Activated CD8-positive, alpha-beta memory T cell treated with anti-CD3 and anti-CD28 coated beads, Interleukin-2, amount 10 ng/mL, durations not matched to agents 7 days and 5 days (primary cell): ENCODE measurements at places on chromosomes 11 and 22.
A peak's percentile ranks its signal among the peaks of the same experiment; 100 is the strongest.

GRCh38 chr22:19886605-19887255 is 32.1 kb upstream of the GNB1L start:
- no peak for DNase-seq

DNA sequence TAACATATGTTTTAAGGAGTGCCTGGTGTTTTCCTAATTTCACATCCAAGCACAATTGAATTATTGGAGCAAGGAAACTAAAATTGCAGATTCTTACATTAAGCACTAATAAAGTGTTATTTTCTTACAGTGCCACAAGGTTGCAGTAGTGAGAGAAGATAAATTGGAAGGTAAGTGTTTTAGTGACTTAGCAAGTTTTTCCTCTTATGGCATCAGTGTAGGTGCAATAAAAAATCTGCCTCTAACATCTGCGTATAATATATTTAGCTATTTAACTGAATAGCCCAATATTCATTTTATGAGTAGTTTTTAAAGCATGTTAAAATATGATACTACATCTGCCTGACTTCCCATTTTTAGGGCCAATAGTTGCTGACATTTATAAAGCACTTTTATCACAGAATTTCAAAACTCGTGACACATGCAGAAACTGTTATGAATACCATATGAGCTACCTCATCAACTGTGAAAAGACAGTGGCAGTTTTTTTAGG is 19.0 kb downstream of the POLD3 start:
- DNase-seq = no peak

DNA sequence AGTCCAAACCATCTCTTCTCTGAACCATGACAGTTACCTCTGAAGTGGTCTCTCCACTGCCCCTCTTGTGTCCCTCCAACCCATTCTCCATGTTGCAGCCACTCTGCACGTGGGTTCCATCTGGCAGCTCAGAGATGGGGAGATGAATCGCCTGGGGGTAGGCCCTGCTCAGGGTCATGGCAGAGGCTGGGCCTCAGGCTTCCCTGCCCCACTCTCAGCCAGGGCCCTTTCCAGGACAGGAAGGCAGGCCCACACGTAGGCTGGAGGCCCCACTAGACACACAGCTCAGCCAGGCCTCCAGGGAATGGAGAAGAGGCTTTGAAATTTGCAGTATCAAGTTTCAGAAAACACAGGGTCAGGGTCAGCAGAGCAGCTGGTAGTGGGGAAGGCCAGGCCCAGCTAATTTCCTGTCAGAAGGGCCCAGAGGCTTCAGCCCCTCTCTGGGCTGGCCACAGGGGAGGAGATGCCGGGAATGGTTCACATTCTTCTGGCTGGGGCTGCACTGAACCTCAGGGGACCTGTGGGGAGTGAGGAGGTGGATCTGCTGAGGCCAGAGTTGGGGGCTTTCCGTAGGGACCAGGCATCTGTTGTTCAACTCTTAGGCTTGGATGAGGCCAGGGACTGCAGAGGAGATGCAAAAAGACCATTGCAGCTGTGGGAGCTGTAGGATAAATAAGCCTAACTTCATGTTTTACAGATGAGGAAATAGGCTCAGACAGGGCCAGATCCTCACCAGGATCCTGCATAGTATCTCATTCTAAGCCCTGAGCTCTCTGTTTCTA is 101.6 kb downstream of the SWAP70 start:
- no peak for DNase-seq

- DNase-seq = no peak
These were observed 741.1 kb downstream of the NELL1 start for GRCh38 chr11:21410513-21410912.

DNA sequence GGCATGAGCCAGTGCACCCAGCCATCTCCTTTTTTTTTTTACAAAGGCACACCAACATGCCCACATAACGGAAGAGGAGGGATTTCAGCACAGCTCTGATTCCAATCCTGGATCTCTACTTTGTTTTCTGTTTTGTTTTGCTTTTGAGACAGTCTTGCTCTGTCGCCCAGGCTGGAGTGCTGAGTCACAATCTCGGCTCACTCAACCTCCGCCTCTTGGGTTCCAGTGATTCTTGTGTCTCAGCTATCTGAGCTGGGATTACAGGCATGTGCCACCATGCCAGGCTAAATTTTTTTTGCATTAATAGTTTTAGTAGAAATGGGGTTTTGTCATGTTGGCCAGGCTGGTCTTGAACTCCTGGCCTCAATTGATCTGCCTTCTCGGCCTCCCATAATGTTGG is 28.1 kb downstream of the VSTM5 start:
- DNase-seq = no peak

DNA sequence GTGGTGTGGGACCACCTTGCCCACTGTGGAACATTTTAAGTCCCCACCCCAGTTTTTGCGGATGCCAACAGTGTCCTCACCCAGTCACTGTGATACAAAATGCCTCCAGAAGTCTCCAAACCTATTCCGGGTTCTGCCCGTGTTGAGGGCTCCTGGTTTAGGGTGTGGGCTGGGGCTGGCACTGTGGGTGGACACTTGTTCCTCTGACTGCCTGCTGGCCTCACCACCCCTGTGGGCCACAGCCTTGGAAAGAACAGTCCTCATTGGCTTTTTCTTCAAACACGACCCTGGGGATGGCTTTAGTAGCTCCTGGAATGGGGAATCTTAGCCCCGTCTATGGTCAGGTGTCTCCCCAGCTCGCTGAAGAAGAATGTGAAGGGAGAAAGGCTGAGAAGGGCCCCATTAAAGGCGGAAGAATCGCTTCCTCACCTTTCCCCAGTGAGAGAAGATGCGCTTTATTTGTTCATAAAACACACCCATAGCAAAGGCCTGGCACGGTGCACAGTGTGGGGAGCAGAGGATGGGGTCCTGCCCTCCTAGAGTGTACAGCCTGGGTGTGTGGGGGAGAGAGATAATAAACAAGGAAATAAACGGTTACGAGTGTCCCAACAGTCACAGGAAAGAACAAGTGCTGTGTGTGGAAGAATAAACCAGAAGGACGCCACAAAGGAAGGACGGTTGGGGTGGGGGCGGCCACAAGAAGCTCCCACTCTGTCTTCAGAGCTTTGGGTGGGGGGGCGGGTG is 91.6 kb upstream of the SLC22A12 start:
- no peak for DNase-seq

GRCh38 chr11:120182372-120182771 is 28.5 kb upstream of the OAF start:
- peak; percentile 35 for DNase-seq

- no peak for DNase-seq
These were observed 88.7 kb downstream of the USP35 start for GRCh38 chr11:78277314-78277994.
